Fibroblast of mammary gland (primary cell): ENCODE measurements at places on chromosomes 2 and 18.

GRCh38 chr18:52679354-52679753, 339.4 kb downstream of the DCC start:
- no peak for DNase-seq

DNA sequence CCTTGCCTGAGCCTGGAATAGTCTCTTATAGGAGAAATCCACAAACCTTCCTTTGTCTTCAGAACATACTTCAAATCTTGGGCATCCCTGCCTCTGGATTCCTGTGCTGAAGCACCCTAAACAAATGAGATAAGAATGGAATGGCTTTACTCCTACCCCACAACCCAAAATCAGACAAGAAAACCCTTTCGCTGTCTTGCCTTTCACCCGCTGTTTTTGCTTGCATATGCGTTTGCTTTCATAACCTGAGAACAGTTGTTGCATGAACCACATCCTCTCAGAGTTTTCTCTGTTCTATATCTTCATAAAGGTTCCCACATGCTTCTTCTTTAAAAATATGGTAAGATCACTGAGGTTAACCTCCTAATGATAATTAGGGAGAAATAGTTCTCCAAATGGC, 132.1 kb upstream of the MAP3K20 start:
- no peak for DNase-seq

DNA sequence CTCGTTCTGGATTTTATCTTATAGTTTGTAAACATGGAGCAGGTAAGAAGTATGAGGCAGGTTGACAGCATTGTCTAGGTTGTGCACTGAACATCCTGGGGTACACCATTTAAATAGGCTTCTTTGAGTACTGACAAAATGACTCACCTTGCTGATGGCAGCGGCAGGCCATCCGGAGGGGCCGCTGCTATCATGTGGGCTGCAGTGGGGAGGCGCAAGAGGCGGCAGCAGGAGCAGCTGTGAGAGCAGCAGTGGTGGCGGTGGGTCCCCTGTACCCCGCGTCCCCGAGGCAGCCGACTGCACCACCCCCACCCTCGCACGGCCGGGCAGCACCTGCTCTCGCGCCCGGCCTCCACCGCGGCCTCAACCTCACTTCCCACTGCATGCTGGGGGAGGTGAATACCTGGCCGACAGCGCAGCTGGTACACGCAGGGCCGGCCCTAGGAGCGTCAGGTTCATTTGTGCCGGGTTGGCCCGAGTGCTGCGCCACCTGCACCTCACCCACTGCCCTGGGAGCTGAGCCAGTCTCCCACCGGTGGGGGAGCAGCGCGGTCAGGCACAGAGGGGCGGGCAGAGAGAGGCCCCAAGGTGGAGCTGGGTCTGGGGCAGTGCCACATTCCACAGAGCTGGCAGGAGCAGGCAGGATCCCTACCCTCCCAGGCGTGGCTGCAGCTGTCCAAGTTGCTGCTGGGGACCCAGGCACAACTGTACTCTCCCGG, 154.5 kb upstream of the RBMS1 start:
- DNase-seq, result no peak

DNA sequence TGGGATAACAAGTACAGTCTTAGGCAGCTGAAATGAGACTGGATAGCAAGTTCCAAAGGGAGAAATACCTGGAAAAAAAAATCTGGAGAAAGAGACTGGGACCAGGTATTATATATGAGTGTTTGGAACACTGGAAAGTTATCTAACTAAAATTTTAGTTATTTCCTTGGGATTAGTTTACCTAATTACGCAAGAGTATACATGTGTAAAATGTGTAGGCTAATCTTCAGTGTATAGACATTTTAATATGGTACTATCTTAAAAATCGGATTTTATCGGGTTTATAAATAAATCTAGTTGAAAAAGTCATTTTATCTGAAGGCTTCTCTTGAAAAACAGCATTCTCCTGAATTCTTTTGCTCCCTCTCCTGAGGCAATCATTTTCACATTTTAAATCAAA, 3.9 kb downstream of the EPB41L5 start:
- no peak for DNase-seq

DNA sequence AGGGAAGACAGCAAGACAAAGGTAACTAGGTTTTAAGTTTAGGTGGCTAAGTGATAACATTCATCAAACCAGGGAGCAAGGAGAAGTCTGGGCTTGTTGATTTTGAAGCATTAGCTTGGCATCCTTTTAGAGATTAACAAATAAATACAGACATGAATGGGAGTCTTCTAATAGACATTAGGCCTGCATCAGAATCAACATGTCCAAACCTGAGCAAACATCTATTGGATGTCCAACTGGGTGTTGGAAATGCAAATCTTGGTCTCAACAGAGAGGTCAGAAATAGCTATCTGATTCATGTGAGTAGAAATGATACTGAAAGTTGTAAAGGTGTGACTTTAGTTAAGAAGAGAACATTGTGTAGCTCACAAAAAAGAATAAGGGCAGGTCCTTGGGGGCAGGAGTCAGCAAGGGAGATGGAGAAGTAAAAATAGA, 85.5 kb upstream of the RND3 start:
- DNase-seq, result no peak

- DNase-seq, result peak; percentile 33
These were observed 21.4 kb downstream of the FAM98A start for GRCh38 chr2:33577668-33578067.

- no peak for DNase-seq
These were observed 537.9 kb upstream of the RAB6C start for GRCh38 chr2:129441610-129442009.

- DNase-seq, result peak; percentile 70
These were observed 177.8 kb upstream of the HAAO start for GRCh38 chr2:42970151-42970550.

- peak; percentile 84 for DNase-seq
These were observed 20.4 kb downstream of the IFIH1 start for GRCh38 chr2:162297925-162298552.

- no peak for DNase-seq
These were observed 594 bp downstream of the ITM2C start for GRCh38 chr2:230865307-230865765.

GRCh38 chr2:114800371-114800770, 357.9 kb downstream of the DPP10 start:
- DNase-seq, result no peak

DNA sequence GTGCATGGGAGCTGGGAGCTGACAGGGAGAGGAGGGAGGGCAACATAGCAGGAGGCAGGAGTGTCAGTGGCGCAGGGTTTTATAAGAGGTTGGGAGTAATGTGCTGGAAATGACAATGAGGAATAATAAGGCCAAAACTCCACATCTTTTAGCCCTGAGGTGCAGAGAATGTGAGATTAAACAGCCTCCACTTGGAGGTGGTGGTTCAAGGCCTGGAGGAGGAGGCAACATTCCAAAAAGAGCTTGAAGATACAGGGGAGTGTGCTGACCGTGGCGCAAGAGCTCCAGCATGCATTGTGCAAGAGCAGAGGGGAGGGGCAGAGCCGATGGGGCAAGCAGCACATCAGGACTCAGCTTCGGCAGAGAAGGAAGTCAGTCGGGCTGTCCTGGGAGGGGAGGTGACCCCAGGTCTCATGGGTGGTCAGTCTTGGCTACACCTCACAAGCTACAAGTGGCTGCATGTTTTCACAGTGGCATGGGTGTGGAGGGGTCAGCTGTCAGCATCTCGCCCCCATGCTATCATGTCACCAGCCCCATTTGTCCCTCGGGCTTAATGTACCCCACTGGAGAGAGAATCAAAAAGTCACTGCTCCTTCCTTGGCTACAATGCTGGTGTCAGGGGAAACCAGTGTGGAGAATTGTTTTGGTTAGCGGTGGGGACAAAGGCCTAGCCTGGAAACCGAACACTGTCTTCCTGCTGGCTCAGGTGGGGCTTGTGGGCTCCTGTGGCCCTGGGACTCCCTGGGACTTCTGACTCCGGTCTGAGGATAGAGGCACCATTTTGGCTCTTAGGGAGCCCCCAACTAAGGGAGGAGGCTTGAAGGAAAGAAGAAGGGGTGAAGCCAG, 208.0 kb downstream of the ZFP36L2 start:
- DNase-seq, result peak; percentile 91

GRCh38 chr2:28360058-28360717, 32.5 kb upstream of the FOSL2 start:
- DNase-seq, result no peak

DNA sequence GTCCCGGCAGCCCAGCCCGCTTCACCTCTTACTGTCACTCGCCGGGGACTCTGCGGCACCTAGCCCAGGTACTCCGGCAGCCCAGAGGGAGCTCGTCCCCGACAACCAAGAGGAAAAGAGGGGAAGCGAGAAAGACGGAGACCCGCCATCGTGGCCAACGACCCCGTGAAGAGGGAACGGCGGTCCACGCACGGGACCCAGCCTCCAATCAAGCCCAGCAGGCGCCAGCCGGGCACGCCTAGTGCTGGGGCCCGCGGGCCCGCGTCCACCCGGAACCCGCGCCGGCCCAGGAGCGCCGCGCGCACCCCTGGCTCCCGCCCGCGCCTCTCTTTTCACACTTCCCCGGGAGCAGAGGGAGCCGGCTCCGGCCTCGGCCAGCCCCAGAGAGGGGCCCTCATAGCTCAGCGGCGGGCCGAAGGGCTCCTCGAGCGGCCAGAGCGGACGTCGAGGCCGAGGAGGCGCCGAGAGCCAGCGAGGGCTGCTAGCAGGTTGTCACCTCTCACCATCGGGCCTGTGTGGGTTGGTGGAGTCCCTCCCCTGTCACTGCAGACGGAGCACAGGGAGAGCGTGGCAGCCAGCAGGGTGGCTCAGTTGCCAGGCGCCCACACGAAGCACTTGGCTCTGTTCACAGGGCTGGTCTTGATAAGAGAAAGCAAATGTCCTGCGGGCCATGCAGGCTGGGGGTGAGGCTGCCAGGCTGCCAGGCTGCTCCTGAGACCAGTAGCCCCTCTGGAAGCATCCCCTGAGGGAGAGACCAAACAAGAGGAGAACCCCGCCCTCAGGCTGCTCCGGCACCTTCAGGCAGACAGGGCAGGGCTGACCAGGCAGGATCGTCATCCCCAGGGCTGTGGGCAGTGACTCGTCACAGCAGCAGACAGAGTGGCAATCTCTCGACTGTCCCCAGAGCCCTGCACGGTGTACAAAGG, 36.9 kb upstream of the KLF11 start:
- DNase-seq, result no peak

- no peak for DNase-seq
These were observed 193.8 kb downstream of the RPIA start for GRCh38 chr2:88885275-88885674.

DNA sequence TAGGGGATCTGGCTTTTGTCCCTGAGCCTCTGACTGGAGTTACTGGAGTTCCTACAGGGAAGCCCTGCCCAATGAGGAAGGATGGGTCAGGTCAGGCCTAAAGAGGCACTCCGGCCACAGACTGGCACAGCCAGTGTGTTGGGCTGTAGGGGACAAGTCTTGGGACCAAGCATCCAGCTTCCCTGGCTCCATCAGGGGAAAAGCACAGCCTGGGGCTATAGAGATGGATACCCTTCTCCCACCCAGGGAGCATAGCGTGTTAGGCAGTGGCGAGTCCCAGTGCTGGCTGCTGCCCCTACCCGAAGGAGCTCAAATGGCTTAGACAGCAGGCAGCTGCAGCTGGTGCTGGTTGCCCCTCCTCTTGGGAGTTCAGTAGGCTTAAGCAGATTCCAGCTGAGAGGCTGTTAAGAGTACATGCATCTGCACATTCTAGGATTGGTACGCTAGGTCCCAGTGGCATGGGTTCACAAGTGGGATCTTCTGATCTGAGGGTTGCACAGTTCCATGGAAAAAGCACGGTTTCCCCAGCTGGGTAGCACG, 111.4 kb downstream of the DCDC2C start:
- DNase-seq, result no peak

DNA sequence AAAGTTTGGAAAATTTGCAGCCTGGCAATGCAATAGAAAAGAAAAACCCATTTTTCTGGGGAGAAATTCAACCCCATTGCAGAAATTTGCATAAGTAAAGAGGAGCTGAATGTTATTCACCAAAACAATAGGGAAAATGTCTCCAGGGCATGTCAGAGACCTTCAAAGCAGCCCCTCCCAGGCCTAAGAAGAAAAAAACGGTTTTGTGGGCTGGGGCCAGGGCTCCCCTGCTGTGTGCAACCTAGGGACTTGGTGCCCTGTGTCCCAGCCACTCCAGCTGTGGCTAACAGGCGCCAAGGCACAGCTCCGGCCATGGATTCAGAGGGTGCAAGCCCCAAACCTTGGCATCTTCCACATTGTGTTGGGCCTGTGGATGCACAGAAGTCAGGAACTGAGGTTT, 224.5 kb downstream of the TXNL1 start:
- DNase-seq, result no peak

GRCh38 chr2:144133936-144134665, 385.8 kb downstream of the ZEB2 start:
- DNase-seq, result no peak

- DNase-seq, result peak; percentile 91
These were observed 85.4 kb upstream of the ZCCHC2 start for GRCh38 chr18:62437235-62438017.

DNA sequence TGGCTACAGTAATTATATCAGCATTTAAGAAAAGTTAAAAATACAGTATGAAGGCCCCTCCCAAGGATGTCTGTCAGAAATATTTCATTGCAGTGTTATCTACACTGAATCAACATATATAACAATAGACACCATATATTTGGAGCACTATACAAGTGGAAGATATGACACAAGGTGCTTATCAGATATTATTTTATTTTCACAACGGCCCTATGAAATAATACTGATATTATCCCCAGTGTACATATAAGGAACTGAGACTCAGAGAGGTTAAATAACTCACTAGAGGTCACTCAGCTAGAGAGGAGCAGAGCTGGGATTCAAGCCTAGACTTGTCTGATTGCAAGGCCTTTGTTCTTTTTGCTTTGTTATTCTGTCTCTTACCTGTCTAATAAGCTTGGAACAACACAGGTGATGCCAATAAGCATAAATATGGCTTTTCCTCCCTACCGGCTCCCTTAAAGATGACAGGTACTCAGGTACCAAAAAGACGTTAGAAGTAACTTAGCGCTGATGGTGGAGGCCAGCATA, 4.7 kb upstream of the SLC40A1 start:
- DNase-seq, result no peak

GRCh38 chr2:205696331-205696926, 14.1 kb downstream of the NRP2 start:
- no peak for DNase-seq

- no peak for DNase-seq
These were observed 313.0 kb upstream of the MEIS1 start for GRCh38 chr2:66121946-66122345.
